SHP77 (cell line): ENCODE measurements at places on chromosomes 1 and 21.

- DNase-seq = no peak
Measured at GRCh38 chr1:116682641-116683221, 15.2 kb upstream of the IGSF3 start.

DNA sequence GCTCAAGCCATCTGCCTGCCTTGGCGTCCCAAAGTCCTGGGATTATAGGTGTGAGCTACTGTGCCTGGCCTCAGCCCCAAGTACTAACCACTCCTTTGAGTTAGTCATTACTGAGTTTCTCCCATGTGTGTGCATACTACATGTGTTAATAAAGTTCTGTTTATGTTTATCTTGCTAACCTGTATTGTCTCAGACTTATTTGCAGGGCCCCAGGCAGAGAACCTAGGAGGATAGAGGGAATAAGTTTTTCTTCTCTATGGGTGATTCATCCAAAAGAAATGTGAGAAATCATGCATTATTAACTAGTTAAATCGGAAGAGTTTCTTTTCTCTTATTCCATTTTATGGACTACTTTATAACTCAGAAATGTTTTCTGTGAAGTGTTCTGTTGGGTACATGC is 203.9 kb upstream of the CACYBP start:
- DNase-seq = no peak

- no peak for DNase-seq
Measured at GRCh38 chr1:22880174-22880601, 92.5 kb downstream of the LACTBL1 start.

DNA sequence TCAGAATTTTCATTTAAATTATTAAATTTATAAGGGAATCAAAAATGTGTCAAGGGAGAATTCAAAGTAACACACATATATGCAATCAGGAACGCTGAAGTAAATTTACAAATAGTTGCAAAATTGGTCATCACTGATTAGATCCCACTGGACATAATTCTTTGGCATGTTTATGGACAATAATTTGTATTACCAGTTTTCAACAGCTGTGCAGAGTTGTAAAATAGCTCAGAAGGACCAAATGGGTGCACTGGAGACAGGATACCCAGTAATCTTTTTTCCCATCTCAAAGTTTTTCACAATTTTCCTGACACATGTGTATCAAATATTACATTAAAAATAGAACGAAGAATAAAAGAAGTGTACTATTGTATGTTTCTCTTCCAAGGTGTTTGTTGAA is 4.1 kb upstream of the ANGPTL1 start:
- DNase-seq = no peak

DNA sequence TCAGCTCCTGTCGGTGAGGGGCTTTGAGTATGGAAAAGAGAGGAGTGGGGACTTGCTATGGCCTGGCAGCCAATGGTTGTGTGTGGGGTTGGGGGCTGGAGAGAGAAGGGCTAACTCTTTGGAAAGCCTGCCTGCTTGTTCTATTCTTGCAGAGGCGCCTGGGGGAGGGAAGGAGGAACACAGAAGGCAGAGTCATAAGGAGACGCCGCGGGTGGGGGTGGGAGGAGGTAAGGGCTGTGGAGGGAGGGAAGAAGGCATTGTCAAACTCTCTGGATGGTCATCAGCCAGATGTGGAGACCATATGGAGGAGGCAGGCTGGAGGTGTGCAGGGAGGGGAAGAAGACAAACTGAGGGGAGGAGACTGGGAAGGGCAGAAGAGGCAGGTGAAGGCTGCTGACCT is 70.0 kb downstream of the PLXNA2 start:
- no peak for DNase-seq

GRCh38 chr1:24803220-24803619 is 58.0 kb downstream of the CLIC4 start:
- no peak for DNase-seq

- peak; percentile 91 for DNase-seq
Measured at GRCh38 chr1:23591460-23592208, 32.3 kb upstream of the ID3 start.

DNA sequence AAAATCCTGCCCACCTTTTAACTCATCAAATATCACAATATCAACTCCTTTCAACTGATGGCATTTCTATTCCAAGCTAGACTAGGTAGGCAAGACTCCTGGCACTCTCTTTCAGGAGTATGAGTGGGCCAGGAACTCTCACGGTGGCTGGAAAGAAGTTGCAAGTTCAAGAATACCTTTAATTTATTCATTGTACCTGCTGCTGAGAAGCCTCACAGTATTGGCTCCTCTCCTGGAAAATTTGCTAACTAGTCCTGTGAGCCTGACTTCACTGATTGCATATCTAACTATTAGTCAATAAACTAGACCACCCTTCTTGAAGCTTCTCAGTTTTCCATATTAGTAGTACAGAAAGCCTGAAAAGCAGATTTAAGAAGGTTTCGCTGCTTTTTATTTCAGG is 120.2 kb downstream of the DUSP10 start:
- no peak for DNase-seq

GRCh38 chr1:5475572-5475971 is 516.7 kb downstream of the NPHP4 start:
- no peak for DNase-seq

- no peak for DNase-seq
Measured at GRCh38 chr1:10339815-10340214, 59.0 kb upstream of the PGD start.

- no peak for DNase-seq
Measured at GRCh38 chr1:115336741-115337140, 1.3 kb downstream of the NGF start.

- DNase-seq = no peak
Measured at GRCh38 chr1:226204198-226204597, 17.7 kb upstream of the ACBD3 start.

- no peak for DNase-seq
Measured at GRCh38 chr1:156155756-156156510, 2.5 kb downstream of the SEMA4A start.

GRCh38 chr1:200873116-200873670 is 412 bp downstream of the GPR25 start:
- no peak for DNase-seq

- DNase-seq = no peak
Measured at GRCh38 chr1:216057063-216057462, 366.2 kb downstream of the USH2A start.

- DNase-seq = no peak
Measured at GRCh38 chr1:239772446-239772845, 319.2 kb upstream of the FMN2 start.

DNA sequence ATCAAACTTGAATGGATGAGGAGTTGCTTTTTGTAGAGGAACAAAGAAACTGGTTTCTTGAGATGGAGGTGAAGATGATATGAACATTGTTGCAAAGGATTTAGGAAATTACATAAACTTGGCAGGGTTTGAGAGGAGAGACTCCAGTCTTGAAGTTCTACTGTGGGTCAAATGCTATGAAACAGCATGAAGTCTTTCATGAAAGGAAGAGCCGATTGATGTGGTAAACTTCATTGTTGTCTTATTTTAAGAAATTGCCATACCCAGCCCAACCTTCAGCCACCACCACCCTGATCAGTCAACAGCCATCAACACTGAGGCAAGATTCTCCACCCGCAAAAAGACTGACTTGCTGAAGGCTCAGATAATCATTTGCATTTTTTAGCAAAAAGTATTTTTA is 52.2 kb downstream of the SIPA1L2 start:
- DNase-seq = no peak

GRCh38 chr21:37489553-37489952 is 123.0 kb downstream of the DYRK1A start:
- DNase-seq = no peak

GRCh38 chr1:25174730-25175612 is 57.3 kb downstream of the SYF2 start:
- DNase-seq = no peak

DNA sequence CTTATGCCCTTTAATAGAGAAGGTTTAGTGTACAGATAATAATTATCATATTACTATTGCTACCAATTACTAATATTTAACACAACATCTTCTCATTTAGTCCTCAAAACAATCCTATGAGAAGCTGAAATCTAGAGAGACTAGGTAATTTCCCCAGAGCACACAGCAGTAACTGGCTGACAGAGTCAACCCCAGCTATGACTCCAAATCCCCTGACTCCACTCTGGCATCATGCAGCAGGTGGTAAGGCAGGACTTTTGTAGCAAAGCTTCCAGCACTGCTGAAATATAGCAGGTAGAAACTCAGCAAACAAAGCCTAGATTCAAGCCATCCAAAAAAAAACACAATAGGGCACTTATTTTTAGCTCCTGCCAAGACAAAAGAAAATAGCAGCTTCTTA is 79.3 kb upstream of the RGS2 start:
- DNase-seq = no peak

DNA sequence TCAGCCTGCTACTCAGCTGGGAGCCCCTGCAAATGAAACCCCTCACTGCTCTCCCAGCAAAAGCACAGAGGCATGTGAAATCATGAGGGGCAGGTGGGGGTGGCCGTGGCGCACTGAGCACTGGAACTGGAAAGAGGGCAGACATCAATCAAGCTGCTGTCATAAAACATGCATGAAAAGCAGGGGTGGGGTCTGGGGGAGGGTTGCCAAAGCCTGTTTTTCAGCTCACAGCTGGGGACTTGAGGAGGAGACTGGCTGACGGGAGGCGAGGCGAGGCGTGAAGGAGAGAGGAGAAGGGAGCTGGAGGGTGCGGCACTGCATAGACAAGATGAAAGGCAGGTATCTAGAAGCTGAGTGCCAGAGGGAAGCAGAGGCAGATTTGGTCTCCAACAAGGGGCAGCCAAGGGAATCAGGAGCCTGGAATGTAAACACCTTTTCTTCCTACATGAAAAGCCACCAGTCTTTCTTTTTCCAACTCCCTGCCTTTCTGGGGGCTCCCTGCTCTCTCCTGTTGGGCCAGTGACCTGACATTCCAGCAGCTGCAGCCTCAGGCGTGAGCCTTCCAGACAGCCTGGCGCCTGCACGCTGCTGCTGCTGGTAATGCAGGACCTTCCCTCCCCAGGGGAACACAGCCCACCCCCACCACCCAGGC is 87.0 kb downstream of the NMNAT2 start:
- no peak for DNase-seq

- DNase-seq = peak; percentile 48
Measured at GRCh38 chr1:2530513-2531361, 674 bp upstream of the HES5 start.

DNA sequence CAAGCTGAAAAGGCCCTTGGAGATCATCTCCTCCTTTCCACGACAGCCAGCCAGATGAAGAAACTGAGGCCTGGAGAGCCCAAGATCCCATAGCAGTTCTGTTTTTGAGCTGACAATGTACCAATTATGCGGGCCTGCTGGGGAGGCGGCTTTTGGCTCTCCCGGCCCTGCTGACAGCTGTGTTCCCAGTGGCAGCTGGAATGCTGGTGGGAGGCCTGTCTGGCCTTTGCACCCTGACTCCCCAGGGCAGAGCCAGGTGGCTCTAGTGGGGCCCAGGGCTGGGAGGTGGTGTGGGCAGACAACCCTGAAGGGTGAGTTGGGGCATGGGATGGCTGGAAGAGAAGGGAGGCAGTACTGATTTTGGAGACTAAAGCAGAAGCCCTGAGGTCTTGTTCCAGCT is 30.7 kb upstream of the WASF2 start:
- DNase-seq = no peak

- no peak for DNase-seq
Measured at GRCh38 chr1:35264871-35265270, 3.6 kb upstream of the ZMYM4 start.

- no peak for DNase-seq
Measured at GRCh38 chr1:116195077-116195868, 84.1 kb downstream of the MAB21L3 start.

- no peak for DNase-seq
Measured at GRCh38 chr1:154856049-154856448, 14.0 kb downstream of the KCNN3 start.
